Hematopoietic multipotent progenitor cell treated with erythropoietin and hydrocortisone succinate and interleukin-3 and kit ligand, for 15 days (in vitro differentiated cells): ENCODE measurements at places on chromosomes 1 and 21.

DNA sequence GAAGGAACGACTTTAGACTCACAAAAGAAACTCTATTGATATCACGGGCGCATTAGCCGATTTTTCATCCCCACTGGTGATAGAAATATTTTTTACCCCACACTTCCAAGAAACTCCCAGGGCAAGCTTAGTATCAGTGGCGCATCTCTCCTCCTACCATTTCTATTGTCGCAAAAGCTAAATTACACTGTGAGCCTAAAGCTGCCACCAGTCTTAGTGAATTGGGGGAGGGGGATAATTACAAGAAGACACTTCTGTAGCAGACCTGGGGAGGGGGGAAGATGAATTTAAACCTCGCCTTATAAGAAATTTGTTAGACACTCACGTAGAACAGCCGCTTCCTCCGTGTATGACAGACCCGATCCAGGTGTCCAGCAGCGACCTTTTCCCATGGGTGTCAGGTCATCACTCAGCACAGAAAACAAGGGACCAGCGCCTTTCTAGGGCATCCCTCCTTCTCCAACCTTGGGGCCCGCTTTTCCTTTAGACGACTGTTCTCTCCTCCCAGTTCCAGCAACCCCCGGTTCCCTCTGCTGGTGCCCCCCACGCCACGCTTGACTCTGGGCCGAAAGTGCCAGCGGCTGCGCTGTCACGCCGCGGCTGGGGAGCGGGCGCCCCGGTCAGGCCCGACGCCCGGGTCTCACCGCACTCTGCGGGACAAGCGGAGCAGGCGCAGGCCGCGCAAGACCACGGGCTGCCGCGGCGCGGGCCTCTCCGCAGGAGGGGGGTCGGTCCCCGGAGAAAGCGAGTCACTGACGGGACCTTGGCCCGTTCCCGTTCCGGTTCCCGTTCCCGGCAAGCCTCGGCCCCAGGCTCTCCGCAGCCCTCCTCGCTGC lies 821 bp downstream of the PHC2 start:
- no peak for DNase-seq

- DNase-seq = no peak
Measured at GRCh38 chr1:227730630-227731151, 4.4 kb downstream of the JMJD4 start.

GRCh38 chr1:109198043-109198695 lies 15.5 kb upstream of the SARS1 start:
- peak; percentile 75 for DNase-seq

GRCh38 chr1:207518608-207519236 lies 22.8 kb downstream of the CR1 start:
- no peak for DNase-seq

- DNase-seq = no peak
Measured at GRCh38 chr1:67394548-67394947, 35.7 kb downstream of the SERBP1 start.

GRCh38 chr1:27102707-27103468 lies 52.0 kb downstream of the SLC9A1 start:
- DNase-seq = peak; percentile 75

- no peak for DNase-seq
Measured at GRCh38 chr1:22074803-22075202, 22.3 kb downstream of the CDC42 start.

GRCh38 chr1:232579958-232580941 lies 49.7 kb downstream of the SIPA1L2 start:
- DNase-seq = no peak

DNA sequence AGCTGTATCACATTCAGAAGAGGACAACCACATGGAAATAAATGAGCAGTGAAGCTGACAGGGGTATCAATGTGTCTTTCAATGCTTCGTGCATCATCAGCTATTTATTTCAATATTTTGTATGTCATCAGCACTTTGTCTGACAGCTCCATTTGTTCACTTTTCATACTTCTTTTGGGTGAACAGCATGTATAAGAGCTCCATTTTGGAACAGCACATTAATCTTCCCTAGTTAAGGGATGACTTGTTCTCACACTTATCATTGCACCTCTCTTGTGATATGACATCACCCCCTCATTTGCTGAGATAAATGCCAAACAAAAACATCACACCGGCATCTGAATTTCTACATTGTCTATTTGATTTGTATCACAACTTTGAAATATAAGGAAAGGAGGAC lies 190.6 kb upstream of the SAMSN1 start:
- no peak for DNase-seq

DNA sequence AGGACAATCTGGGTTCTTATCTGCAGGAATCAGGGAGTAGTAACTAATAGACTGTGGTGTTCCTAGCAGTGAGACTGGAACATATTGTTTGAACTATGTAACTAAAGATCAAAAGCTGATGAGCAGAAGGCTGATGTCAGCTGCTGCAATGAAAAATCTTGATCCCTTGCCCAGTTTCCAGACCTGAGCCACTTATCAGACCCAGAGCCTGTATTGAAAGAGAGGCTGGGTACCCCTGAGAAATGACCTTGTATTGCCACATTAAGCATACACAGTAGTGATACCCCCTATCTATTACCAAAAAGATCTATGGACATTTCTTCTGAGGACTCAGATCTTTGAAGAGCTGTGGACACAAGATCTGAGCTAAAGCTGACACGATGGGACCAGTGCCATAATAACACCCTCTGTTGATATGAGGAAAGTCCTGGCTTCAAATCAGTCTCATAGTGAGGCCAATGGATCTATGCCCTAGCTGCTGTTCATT lies 178.0 kb upstream of the GALNT2 start:
- DNase-seq = no peak
